ENCODE measurements at places on chromosomes 1 and 21. TPM values are rescaled to one million over a fixed set of nuclear protein-coding genes. Genes with fewer than 3 reads are reported as not detected.

RAB3B gene
- 4.3 TPM for total RNA-seq

TAS1R1 gene
- not detected for total RNA-seq

KCNA2 gene
- total RNA-seq = 5.8 TPM

JAM2 gene
- total RNA-seq = 19.6 TPM

SLFNL1 gene
- total RNA-seq = 0.41 TPM

APOBEC4 gene
- not detected for total RNA-seq

KCND3 gene
- total RNA-seq = 18.3 TPM

KRTAP25-1 gene
- total RNA-seq = not detected

NES gene
- 21.0 TPM for total RNA-seq

KMO gene
- total RNA-seq = 5.4 TPM

IGSF3 gene
- 7.2 TPM for total RNA-seq

LENEP gene
- total RNA-seq = not detected

CYP4Z1 gene
- 1.8 TPM for total RNA-seq

AMIGO1 gene
- 9.4 TPM for total RNA-seq

- DNase-seq = no peak
Observed at GRCh38 chr1:65407877-65408276, 12.6 kb upstream of the LEPR start.

GRCh38 chr1:5745800-5746610, 246.2 kb downstream of the NPHP4 start:
- DNase-seq = peak; percentile 71

DNA sequence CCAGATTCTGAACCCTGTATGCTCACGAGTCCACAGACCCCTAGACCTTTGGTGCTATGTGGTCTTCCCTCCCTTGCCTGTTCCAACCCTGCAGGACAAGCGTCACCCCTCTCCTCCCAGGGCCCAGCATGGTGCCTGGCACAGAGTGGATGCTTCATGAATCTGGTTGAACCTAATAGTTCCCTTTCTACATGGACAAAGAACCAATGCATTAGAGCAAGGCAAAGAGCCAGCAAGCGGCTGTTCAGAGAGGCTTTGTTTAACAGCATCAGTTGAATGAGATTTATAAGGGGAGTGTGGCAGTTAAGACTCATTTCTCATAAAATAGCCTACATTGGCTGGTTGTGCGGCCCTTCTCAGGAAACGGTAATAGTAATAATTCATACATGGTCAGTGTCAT, 14.9 kb downstream of the SLC26A9 start:
- no peak for DNase-seq

GRCh38 chr1:246791303-246791918, 67.2 kb downstream of the SCCPDH start:
- DNase-seq = no peak

DNA sequence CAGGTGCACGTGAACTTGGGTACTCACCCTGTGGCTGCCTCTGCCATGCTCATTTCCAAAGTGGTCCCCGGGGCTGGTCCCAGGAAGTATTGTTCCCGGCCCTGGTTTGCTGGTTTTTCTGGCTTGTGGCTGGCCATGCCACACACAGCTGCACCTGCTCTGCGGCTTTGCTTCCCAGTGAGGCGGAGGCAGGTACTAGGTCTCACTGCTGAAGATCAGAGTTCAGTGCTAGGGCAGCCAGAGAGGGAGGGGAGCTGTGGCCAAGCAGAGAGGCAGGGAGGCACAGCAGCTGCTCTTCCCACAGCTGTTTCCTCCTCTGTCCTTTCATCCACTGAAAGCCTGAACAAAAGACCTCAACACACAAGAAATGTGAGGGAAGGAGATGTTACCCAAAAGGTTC, 30.5 kb downstream of the ENO1 start:
- no peak for DNase-seq

GRCh38 chr1:218666263-218666662, 321.1 kb downstream of the TGFB2 start:
- no peak for DNase-seq

- no peak for DNase-seq
Observed at GRCh38 chr1:215228193-215228592, 145.7 kb downstream of the KCNK2 start.

DNA sequence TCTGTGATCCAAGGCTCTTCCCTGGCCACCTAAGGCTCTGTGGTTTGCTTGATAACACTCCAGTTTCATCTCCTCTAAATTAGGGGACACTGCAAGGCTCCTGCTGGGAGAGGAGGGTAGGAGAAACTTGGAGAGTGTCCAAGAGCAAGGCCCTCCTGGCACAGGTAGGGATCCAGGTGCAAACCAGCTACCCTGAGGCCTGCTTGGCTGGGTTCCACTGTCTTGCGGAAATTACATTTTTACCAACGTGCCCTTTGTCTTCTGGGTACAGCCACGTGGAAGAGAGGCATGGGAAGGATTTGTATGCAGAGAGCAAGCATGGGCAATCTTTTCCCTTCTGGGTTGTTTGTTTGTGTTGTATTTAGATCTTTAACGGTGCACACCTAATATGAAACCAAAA, 132.5 kb downstream of the PRDM2 start:
- no peak for DNase-seq

DNA sequence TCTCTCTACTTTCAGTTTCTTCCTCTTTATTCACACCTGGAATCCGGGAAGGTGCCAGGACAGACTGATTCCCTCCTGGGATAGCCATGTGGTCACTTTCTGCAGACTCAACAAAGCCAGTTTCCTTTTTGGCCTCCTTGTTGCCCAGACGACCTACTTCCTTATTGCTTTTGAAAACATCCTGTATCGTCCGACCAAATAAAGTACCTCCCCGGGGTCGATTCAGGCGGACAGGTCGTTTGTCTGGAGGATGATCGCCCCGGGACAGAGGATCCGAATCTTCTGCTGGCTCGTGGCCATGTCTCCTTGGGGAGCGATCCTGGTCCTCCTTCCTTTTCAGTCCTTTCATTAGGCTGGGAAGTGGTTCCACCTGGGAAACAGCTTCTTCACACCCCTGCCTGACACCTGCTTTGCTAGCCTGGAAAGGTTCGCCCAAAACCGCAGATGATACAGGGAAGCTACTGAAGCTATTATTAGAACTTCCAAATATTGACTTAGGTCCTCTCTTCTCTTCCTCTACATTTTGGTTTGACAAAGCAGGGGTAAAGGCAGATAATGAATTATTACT, 1.2 kb downstream of the MCM3AP start:
- no peak for DNase-seq

- DNase-seq = no peak
Observed at GRCh38 chr1:67648582-67649326, 36.2 kb upstream of the GADD45A start.

DNA sequence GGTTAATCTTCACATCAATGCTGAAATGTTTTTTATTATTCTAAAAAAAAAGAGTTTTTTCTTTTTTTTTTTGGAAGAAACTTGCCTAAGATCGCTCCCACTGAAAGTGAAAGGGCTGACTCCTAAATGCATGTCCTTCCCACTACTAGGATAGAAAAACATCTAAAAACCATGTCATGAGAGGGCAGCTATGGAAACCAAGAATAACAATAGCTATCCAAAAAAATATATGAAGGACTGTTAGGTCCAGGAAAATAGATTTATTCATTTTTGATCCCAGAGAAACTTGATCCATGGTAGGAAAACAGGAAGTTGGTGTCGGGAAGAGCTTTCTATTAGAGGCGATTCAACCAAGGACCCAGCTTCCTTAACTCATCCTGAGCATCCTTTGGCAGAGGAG, 23.1 kb upstream of the ROR1 start:
- DNase-seq = no peak

DNA sequence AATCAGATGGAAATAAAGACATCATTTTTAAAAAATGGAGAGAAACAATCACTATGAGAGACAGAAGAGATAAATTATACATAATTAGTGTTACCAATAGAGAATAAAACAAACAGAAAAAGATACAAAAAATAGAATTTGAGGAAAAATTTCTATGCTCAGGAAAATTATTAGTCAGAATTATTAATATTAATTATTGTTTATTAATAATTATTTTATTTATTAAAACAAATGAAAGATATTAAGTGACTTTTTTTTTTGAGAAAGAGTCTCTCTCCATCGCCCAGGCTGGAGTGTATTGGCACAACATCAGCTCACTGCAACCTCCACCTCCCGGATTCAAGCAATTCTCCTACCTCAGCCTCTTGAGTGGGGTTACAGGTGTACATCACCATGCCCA, 299.8 kb upstream of the NR5A2 start:
- no peak for DNase-seq

GRCh38 chr1:90809996-90810395, 92.9 kb upstream of the BARHL2 start:
- no peak for DNase-seq

GRCh38 chr21:18522181-18522972, 118.8 kb upstream of the TMPRSS15 start:
- DNase-seq = no peak

GRCh38 chr21:43361127-43361492, 65.8 kb downstream of the SIK1 start:
- no peak for DNase-seq

DNA sequence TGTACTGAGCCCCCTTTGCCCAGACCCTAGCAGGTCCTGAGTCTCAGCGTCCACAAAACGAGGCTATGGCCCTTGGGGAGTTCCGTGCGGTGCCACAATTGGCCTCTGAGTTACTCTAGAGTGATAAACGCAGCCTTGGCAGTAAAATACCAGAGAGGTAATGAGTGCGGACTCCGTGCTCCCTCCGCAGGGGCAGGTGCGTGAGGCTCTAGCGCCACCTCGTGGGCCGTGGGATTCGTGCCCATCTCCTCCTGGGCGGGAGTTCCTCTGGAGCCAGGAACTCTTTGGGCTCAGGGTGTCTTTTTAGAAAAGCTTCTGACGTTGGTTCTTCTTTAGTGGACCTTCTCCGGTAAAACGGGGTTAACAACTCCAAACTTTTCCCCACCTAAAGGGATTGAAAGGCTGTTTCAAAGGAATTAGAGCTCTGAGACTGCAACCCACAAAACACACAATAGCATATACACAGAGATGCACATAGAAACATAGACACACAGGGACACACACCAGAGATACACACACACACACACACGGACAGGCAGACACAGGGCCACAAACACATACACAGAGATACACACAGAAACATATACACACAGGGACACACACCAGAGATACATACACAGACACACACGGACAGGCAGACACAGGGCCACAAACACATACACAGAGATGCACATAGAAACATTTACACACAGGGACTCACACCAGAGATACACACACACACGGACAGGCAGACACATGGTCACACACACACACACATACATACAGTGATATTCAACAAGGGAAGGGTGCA, 99.4 kb downstream of the KCNJ15 start:
- peak; percentile 78 for DNase-seq

DNA sequence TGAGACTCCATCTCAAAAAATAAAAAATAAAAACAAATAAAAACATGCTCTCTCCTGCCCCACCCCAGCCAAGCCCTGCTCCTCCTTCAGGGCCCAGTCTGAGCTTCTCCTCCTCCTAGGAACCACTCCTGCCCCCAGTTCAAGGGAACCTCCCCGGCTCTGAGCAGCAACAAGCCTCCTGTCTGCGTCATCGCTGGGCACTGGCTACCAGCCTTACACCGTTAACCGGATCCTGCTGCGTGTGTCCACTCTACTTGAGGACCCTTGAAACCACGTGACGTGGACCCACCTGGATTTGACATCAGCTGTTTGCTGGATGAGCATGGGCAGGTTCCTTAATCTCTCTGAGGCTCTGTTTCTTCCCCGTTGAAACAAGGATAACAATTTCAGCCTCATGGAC, 1.6 kb upstream of the TAS1R2 start:
- no peak for DNase-seq

DNA sequence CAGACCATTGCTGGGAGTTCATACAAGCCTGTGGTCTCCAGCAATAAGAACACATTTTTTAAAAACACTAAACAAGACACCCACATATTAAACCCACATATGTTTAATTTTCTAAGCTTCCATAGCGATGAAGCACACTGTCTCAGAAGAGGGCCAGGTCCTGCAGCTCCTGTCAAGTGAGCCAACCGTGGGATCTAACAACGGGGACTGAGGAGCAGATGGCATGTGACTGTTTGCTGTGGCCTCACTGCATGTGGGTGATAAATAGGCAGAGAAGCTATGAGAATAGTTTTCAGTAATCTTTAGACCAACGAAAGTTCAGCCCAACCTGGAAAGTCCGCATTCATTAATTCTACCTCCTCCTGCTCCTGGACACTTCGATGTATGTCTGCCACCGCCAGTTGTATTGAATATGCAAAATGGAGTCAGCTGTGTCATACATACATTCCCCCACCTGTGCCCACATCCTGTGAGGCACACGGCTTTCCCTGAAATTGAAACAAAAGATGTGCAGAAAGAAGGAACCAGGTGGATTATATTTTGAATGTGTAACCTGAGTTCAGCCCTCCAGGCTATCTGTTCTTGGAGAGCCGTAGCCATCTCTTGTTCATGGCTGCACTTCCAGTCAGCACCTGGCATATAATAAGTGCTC, 88.2 kb downstream of the MIS18A start:
- DNase-seq = no peak

DNA sequence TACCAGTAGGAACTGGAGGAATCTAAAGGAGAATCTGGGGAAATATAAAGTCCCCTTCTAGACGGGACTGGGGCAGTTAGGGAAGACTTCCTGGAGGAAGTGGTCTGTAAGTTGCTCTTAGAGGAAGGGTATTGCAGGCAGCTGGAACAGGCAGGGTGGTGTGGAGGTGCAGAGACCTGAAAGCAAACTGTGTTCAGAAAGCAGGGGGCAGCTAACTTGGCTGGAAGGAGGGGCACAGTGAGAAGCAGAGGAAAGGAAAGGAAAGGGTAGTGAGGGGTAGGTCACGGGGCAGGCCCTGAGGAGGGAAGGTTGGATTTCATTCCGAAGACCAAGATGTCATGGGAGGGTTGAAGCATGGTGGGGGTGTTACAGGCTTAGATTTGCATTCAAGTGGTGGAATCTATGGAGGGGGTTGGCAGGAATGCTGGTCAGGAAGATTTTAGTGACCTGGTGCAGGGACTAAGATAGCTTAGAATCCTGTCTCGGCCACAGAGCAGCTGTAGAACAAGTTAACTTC, 240.7 kb downstream of the FOXD2 start:
- peak; percentile 10 for DNase-seq

- peak; percentile 75 for DNase-seq
Observed at GRCh38 chr1:36322041-36322785, 1.2 kb downstream of the EVA1B start.

- no peak for DNase-seq
Observed at GRCh38 chr1:21754583-21754982, 28.4 kb downstream of the USP48 start.

DNA sequence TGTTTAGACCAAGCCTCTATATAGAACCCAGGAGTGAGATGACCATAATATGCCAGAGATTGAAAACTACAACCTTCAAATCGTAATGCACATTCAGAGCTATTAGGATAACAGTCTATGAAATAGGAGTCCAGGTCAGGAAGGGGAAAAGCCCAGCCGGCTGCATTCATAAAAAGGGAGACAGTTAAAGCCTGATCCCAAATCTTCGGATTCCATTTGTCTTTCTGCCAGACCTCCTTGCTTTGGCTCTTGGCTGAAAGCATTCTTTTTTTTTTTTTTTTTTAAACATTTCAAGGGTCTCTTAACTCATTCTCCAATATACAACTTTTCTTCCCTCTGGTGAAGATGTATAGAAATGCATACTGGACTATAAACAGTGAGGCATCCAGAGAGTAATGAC, 81.1 kb downstream of the NTPCR start:
- no peak for DNase-seq
